ENCODE measurements at places on chromosomes 3 and 15. TPM values are rescaled to one million over a fixed set of nuclear protein-coding genes. Genes with fewer than 3 reads are reported as not detected.

BOC gene
- total RNA-seq: 40.6 TPM

GOLGA6A gene
- not detected for total RNA-seq

GOLGA6L4 gene
- 3.0 TPM for total RNA-seq

PPIP5K1 gene
- 35.4 TPM for total RNA-seq

KCNMB2 gene
- 29.3 TPM for total RNA-seq

KPNA4 gene
- total RNA-seq: 40.3 TPM

RASGRP1 gene
- 12.7 TPM for total RNA-seq

ARL14 gene
- not detected for total RNA-seq

HRG gene
- 0.88 TPM for total RNA-seq

VIPR1 gene
- 3.4 TPM for total RNA-seq

ERC2 gene
- 3.0 TPM for total RNA-seq

ADPRH gene
- 7.6 TPM for total RNA-seq

HIGD2B gene
- total RNA-seq: not detected

SH2D7 gene
- not detected for total RNA-seq

CRABP1 gene
- total RNA-seq: 13.6 TPM

OR5K4 gene
- total RNA-seq: not detected

SLC28A2 gene
- 0.23 TPM for total RNA-seq

HES1 gene
- total RNA-seq: 91.4 TPM

FAM3D gene
- 0.82 TPM for total RNA-seq

ERICH6 gene
- not detected for total RNA-seq

ASB14 gene
- 0.12 TPM for total RNA-seq

CCDC54 gene
- not detected for total RNA-seq

GPR160 gene
- total RNA-seq: 25.9 TPM

ST3GAL6 gene
- total RNA-seq: 38.2 TPM

MST1R gene
- 2.0 TPM for total RNA-seq

SEMA3F gene
- 42.8 TPM for total RNA-seq

KNL1 gene
- 13.7 TPM for total RNA-seq

LSAMP gene
- 6.7 TPM for total RNA-seq

PLA2G4E gene
- total RNA-seq: 0.29 TPM

MFGE8 gene
- 80.1 TPM for total RNA-seq

TGM5 gene
- total RNA-seq: not detected

LNP1 gene
- total RNA-seq: 5.1 TPM

CHRM5 gene
- total RNA-seq: not detected

NPHP3 gene
- total RNA-seq: 37.6 TPM

ACAN gene
- 4.0 TPM for total RNA-seq

TLR9 gene
- total RNA-seq: not detected

UROC1 gene
- total RNA-seq: 0.35 TPM

SMAD6 gene
- total RNA-seq: 52.7 TPM

PTH1R gene
- 127 TPM for total RNA-seq

MINAR1 gene
- total RNA-seq: 1.1 TPM

ZNF774 gene
- total RNA-seq: 1.8 TPM

CPN2 gene
- total RNA-seq: 0.12 TPM

INSYN1 gene
- 7.9 TPM for total RNA-seq

ESYT3 gene
- 3.4 TPM for total RNA-seq

SAMD7 gene
- total RNA-seq: 0.18 TPM

FETUB gene
- not detected for total RNA-seq

CIP2A gene
- 16.7 TPM for total RNA-seq

Measured in metanephros (tissue), 2 donors.